NCI-H748 treated with DMSO at 0.1 percent for 48 hours (cell line): ENCODE measurements at places on chromosomes 1 and 21.

DNA sequence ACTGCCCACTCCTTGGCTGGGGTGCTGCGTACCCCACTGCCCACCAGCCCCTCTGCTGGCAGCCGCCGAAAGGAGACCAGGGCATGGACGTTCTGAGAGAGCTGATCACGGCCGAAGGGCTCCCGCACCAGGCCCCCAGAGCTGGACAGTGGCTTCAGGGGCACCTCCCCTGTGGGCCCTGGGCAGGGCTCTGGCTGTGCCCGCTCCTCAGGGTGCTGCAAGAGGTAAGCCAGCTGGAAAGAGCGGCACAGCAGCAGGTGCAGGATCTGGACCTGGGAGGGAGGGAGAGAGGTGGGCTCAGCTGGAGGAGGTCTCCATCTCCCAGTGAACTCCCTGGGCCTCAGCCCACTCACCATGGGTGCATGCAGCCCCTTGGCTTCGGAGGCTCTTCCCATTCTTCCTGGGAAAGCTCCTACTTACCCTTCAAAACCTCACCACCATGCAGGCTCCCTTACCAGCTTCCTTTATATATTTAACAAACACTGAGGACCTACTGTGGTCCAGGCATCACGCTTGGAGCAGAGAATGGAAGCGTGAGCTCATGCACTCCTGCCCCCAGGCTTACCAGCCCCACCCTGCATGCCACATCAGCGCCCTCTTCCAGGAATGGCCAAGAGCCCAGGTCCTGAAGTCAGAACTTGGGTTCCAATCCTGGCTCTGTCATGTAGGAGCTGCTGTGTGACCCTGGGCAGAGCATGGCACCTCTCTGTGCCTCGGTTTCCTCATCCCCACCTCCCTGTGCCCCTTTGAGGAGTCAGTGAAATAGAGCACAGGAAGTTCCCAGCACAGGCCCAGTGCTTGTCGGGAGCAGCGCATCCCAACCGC lies 6.8 kb upstream of the KIF17 start:
- no peak for DNase-seq

- DNase-seq = no peak
These were observed 30.1 kb downstream of the CDCA8 start for GRCh38 chr1:37722181-37723071.

GRCh38 chr1:194292966-194293365 lies 1106.6 kb upstream of the B3GALT2 start:
- DNase-seq = no peak

GRCh38 chr1:8822373-8823294 lies 5.2 kb upstream of the RERE start:
- DNase-seq = peak; percentile 66

- no peak for DNase-seq
These were observed 202.6 kb downstream of the SLC45A1 start for GRCh38 chr1:8520483-8520966.

DNA sequence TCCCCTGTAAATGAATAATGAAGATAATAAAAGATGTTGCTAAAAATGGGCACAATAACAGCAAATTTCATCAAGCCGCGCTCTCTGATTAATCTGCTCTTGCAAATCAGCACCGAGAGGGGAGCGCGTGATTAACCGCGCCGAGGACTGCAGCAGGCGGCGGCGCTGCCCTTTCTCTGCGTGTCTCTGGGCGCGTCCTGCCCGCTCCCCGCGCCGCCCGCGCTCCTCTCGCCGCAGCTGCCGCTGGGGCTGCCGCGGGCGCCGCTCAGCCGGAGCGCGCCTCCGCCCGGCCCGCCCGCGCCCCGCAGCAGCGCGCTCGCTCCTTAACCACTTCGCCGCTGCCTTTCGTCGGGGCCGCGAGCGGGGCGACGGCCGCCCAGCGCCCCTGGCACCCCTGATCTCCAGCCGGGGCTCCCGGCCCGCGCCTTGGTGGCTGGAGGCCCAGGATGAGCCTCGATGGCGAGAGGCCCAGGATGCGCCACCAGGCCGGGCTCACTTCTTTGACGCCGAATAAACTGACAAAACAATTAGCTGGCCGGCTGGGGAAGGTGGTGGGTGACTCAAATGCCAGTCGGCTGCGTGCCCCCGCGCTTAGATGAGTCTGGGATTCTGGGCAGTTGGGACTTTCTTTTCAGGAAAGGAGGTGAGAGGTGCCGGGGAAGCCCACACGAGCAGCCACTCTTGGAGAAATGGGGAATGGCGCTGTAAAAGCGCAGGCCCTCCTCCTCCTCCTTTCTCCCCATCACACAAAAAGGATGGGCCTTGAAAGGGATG lies 221.4 kb upstream of the PKN2 start:
- peak; percentile 15 for DNase-seq

- no peak for DNase-seq
These were observed 75.3 kb downstream of the HLX start for GRCh38 chr1:220954321-220955075.

DNA sequence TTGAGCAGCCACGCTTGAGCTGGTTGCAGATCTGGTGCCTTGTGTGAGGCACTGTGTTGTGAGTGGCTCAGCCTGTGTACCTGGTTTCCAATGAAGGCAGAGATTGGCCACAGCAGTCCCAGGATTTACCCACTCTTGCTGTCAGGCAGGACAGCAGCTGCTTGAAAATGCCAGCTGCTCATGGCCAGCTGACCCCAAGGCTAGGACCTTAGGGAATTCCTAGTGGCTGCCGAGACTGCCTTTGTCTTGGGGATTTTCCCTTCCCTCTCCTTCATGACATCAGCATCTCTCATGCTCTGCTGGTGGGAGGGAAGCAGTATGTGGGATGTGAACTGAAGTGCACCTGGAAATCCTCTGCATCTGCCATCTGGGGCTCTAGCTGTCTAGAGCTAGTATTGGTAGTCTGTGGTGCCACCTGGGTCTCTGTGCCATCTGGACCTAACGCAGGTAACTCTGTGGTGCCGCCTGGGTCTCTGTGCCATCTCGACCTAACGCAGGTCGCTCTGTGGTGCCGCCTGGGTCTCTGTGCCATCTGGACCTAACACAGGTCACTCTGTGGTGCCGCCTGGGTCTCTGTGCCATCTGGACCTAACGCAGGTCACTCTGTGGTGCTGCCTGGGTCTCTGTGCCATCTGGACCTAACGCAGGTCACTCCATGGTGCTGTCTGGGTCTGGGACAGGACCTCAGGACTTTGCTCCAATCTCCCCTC lies 3.8 kb upstream of the LRRC47 start:
- DNase-seq = no peak

GRCh38 chr1:80218112-80218511 lies 1211.6 kb upstream of the ADGRL4 start:
- DNase-seq = peak; percentile 13

GRCh38 chr1:176847052-176847451 lies 317.5 kb downstream of the ASTN1 start:
- DNase-seq = no peak

DNA sequence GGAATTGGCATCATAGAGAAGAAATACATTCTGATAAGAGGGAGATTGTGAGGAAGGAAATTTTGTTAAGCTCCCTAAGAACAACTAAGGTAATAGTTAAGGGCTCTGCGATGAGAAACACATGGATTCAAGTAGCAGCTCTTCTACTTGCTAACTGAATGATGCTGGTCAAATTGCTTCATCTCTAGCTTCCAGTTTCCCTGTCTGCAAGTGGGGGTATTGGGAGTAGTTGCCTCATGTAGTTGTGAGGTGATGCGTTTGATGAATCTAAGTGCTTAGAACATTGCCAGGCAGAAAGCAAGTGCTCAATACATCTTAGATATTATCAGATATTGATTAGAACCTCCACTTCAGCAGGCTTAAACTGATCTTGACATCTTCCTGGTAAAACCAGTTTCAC lies 84.8 kb downstream of the CD58 start:
- DNase-seq = no peak

DNA sequence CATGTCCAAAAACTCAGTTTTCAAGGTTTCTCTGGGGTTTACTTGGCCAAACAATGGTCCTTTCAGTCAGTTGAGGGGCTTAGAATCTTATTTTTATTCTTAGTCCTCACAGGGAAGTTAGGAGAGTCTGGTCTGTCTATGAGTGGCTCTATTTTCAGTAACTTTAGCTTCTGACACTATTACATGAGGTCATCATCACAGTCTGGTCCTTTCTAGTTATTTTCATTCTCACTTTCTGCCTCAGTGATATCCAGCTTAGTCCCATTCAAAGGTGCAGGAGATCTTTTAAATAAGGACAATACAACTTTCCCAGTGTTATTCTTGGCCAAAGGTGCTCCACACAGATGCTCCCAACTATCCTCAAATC lies 30.0 kb upstream of the FGGY start:
- no peak for DNase-seq

DNA sequence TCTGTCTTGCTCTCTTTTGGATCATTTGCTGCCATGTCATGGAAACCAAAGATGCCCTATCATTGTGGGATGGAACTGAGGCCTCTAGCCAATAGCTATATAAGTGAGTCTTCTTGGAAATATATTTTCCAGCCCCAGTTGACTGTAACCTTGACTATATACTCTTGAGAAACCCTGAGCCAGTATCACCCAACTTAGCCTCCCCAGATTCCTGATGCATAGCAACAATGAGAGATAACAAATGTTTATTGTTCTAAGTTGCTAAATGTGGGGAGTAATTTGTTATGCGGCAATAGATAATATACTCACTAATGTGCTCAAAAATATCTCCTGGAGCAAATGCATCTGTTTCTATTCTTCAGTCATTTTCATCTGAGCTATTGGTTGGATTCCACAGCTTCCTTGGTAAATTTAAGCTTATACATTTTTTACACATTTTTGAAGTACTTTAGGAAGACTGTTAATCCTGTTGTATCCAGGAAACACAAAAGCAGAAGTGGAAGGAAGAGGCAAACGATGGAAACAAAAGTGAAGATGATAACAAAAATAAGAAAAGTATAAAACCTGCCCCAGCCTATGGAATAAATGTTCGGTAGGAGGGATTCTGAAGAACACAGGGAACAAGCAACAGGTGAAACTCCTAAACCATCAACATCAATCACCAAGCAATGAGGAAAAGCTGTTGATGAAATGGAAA lies 6.3 kb upstream of the SRRM1 start:
- DNase-seq = no peak
